ENCODE measurements at places on chromosomes 7 and 10.

- no peak for DNase-seq
Observed at GRCh38 chr7:14226126-14226525, 236.7 kb upstream of the ETV1 start.

- no peak for DNase-seq
Observed at GRCh38 chr7:13197501-13197900, 510.1 kb downstream of the ARL4A start.

GRCh38 chr10:48271047-48271730 is 3.3 kb downstream of the FRMPD2 start:
- no peak for DNase-seq

- DNase-seq = no peak
Observed at GRCh38 chr7:87413029-87413428, 62.5 kb downstream of the ABCB4 start.

DNA sequence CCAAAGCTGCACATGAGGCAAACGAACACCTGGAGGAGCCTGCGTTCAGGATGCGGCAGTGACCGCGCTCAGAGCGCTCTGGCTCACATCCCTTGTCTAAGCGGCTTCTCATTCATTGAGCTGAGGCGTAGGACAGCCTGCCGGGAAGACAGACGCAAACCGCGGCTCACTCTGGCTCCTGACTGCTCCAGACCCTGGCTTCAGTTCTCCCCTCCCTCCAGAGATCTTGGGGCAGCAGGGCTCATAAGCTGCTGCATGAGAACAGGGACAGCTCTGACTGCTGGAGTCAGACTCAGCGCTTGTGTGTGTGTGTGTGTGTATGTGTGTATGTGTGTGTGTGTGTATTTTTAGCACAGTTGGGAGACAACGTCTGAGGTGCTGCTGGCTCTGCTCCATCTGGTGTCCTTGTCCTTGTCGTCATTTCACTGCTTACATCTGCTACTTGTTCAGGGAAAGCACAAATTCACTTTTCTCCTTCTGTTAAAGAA is 15.8 kb upstream of the LYZL2 start:
- DNase-seq = no peak

DNA sequence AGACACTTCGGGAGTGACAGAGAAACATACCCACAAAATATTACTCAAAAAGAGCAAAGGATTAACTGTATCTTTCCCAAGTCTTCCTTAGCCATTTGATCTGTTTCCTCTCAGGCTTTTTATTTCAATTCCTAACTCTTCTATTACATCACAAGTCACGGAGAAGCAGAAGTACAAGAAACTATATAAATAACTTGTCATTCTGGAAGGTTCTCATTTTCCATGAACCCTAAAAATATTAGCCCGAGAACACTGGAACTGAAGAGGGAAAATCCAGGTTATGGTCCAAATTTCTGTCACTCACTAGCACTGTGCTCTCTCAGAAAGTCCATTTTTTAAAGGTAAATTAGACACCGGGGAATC is 98.0 kb downstream of the GRB10 start:
- no peak for DNase-seq

GRCh38 chr10:83959328-83959727 is 180.0 kb upstream of the GHITM start:
- no peak for DNase-seq

- no peak for DNase-seq
Observed at GRCh38 chr10:120961795-120962755, 110.9 kb downstream of the WDR11 start.

DNA sequence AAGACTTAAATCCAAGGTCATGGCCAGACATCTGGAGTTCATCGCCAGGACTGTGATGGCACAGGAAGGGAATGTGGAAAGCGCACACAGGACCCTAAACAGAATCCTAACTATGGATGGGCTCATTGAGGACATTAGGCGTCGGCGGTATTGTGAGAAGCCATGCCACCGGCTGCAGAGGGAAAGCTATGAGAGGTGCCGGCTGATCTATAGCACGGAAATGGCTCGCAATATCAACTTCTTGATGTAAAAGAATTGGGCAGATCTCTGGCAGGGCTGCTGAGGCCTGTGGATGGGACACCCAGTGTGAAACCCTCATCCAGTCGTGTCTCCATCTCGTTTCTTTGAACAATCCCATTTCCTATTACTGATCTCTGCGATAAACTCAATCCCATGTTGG is 6.3 kb upstream of the CTBP2 start:
- DNase-seq = no peak

DNA sequence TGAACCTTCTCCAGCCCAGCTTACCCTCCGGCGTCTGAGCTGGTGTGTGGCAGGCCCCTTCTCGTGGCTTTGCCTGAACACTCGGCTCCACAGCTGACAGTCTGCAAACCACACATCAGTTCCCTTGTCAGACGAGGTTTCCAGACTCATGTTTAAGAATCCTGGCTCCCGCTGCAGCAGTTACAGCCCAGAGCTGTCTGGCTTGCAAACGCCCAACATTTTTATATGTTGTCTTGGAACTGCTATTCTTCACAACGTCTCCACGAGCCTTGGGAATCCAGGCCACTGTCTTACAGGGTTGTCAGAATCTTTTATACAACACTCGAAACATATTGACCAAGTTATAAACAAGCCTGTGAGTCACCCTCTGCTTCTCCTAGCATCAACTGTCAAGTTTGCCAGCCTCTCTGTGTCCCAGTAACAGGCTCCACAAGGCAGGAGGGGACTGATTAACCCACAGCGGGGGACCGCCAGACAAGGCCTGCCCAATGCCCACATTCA is 68.1 kb downstream of the TNS3 start:
- no peak for DNase-seq

All from dorsolateral prefrontal cortex (tissue), 122 donors.